SK-N-MC (cell line): ENCODE measurements at places on chromosomes 3 and 15.

GRCh38 chr3:109480014-109480413 lies 142.7 kb upstream of the DPPA4 start:
- DNase-seq = no peak

GRCh38 chr3:191641789-191642188 lies 180.8 kb downstream of the PYDC2 start:
- DNase-seq = no peak

DNA sequence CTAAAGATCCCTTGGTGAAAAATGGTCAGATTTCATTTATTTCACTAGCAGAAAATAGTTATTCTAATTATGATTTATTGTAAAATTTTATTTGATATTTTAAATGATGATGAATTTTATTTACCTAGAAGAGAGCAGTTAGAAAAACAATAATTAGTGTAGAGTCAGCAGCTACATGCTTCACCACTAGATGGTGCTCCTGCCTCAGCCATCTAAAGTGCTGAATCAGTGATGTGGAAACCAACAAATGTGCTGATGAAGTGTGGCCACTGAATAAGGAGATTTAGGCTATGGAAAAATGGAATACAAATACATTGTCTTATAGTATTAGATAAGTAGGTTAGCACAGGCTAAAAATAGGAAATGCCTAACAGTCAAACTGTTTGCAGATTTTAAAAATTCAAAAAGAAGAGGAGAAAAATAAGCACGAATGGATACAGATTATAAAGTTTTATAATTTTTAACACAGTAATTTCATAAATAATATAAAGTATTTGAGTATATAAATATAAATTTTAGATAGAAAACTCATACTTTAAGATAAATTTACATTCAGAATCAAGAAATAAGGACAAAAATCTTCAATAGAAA lies 109.8 kb downstream of the PPP2R3A start:
- DNase-seq = peak; percentile 85

DNA sequence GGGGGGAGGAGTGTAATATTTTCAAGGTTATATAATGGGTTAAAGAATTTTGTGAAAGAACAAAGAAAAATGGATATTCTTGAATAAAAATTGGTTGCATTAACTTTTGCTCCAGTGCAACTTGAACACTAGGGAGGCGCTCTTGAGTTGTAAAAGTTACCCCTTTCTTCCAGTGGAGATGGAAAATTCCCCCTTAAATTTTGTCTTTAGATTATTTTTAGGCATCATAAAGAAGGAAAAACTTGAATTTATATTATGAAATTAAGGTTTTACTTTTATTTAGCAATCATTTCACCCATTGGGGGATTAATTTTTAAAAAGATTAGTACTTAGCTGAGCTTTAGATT lies 550 bp upstream of the CHD2 start:
- no peak for DNase-seq

DNA sequence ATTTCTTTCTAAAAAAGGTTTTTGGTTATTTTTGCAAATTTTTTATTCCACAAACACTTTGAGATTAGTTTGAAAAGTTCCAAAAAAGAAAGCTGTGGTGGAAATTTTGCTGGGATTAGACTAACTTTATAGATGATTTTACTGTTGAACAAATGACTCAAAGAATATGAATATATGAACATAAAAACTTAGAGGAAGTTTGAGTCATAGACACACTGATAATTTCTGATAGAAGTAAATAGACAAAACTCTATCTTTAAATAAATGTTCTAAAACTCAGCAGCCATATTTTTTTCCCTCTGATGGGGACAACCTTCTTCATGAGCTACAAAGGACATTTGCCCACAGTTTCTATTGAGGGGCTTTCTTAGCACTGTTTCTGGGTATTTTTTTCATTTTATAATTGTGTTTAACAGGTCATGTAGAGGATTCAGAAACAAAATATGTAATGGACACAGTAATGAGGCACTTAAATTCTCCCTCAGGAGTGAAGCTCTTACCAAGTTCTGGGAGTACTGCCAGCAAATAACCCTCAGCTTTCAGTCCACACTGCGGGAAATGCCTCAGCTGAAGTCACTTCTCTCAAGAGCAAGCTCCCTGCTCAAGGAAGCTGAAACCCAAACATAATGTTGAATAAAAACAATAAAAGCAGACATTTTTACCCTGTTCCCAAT lies 157.6 kb downstream of the NFKBIZ start:
- peak; percentile 90 for DNase-seq

DNA sequence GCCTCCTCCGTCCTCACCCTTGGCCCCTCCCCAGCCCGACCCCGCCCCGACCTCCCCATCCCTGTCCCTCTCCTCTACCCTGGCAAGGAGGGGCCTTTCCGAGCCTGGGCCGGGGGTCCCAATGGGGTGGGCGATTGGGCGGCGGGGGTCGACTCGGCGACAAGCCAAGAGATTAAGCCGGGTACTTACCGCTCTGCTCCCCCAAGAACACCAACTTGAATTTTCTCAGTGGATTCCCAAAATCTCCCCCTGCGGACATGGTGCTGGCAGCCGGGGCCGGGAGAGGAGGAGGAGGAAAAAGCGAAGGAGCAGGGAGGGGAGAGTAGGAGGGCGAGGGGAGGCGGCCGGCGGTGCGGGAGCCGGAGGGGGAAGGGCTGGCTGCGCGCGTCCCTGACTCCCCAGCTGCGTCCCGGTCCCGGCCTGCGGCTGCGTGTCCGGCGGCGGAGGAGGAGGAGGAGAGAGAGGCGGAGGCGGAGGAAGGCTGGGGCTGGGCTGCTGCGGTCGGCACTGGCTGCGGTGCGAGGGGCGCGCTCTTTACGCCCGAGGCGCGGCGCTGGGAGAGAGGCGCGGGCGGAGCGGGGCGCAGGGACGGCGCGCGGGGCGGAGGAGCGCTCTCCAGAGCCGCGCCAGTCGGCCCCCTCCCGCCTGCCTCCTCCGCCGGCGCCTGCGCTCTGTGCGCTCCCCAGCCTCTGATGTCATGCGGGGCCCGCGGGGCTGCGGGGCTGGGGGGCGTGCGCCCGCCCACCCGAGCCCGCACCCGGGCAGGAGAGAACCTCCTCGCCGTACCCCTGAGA lies at the start of gene RAB6B:
Gene RAB6B (minus strand): TSS at position 675 of the 794 bp plus-strand sequence. CDS start 416 bp downstream, at position 259.
- DNase-seq = no peak

DNA sequence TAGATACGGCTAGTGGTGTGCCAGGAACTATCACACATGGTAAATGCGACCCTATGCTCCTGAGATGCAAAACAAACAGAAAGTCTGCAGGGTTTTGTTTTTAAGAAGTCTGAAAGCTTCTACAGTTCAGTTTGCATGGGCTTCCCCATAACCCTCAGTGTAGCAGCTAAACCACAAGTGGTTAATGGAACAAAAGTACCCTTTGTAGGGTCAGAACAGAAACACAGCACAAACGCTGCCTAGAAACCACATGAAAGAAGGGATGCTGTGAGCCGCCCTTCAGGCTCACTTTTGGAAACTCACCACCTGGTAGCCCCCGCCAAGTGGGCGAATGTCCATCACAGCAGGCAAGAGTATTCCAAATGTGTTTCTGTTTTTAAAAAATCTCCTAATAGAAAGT lies 46.2 kb downstream of the CTDSPL start:
- no peak for DNase-seq

DNA sequence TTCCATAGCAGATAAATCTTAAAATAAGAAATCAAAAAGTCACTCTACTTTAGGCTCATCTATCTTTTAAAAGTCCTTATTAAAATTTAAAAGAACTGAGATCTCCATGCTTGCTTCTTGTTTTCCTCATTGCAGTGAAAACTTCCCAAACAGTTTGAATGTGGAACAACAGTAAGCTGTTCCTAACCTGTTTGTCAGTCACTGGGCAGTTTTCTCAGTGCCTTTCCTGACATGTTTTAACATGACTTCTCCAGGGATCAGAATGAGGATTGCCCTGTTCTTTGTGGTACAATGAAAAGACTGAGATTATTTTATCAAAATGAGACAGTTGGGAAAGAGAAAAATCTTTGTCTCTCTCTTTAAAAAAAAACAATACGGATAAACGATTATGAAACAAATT lies 774 bp downstream of the GPR87 start:
- DNase-seq = no peak

- DNase-seq = no peak
Measured at GRCh38 chr3:114892131-114892879, 254.8 kb downstream of the ZBTB20 start.

- DNase-seq = peak; percentile 26
Measured at GRCh38 chr3:108441518-108441917, 68.9 kb downstream of the MYH15 start.

DNA sequence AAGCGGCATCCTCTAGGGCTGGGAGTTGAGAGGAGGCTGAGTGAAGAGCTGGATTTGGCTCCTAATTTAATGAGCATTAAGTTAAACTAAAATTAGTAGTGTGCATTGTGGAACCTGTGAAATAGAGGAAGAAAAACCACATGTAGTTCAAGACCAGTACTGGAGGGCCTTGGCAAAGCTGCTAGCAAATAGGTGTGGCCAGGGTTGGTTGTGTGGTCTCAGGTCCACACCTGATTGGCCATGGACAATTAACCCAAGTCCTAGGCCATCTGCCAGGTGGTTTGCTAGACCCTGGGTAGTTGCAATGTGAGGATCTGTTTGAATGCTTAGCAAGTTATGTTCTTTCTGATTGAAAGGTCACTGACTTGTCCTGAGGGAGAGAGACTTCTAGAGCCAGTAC lies 275.5 kb downstream of the PDCD6IP start:
- DNase-seq = no peak

GRCh38 chr3:57896031-57896430 lies 112.2 kb upstream of the FLNB start:
- DNase-seq = no peak

GRCh38 chr3:15325228-15325627 lies 7.2 kb downstream of the SH3BP5 start:
- DNase-seq = no peak

DNA sequence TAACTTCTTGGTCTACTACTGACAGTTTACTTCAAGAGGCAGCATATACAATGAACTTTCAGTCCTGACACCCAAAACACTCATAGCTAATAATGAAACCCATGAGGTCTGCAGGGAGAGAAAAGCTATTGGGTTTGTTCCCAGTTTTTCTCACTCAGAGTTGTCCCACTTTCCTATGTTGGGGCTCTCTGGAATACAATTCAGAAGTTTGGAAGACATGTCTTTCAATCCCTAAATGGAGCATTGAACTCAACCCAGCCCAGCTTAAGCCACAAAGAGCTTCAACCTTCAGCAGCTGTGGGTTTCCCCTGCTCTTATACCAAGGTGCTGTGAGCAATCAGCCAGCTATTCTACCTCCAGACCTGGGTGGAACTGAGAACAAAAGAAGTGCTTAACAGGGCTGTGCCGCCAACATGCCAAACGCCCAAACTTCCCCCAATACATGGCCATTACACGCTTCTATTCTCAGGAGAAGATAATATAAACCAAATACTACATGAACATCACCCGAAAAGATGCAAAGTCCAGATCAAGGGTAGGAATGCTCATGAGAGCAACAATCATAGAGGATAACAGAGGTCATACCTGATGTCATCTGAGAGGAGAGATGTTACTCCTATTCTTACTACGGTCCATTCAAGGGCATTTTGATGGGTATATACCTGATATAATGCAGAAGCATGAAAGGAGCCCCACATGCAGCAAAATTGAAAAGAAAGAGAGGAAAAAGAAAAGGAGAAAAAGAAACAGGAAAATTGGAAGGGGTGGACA lies 131.2 kb upstream of the TGFBR2 start:
- DNase-seq = no peak

GRCh38 chr3:132083583-132084279 lies 48.9 kb upstream of the CPNE4 start:
- no peak for DNase-seq

GRCh38 chr3:34279901-34280300 lies 481.5 kb downstream of the PDCD6IP start:
- DNase-seq = no peak

GRCh38 chr15:71313806-71314205 lies 198.5 kb downstream of the THSD4 start:
- DNase-seq = no peak

DNA sequence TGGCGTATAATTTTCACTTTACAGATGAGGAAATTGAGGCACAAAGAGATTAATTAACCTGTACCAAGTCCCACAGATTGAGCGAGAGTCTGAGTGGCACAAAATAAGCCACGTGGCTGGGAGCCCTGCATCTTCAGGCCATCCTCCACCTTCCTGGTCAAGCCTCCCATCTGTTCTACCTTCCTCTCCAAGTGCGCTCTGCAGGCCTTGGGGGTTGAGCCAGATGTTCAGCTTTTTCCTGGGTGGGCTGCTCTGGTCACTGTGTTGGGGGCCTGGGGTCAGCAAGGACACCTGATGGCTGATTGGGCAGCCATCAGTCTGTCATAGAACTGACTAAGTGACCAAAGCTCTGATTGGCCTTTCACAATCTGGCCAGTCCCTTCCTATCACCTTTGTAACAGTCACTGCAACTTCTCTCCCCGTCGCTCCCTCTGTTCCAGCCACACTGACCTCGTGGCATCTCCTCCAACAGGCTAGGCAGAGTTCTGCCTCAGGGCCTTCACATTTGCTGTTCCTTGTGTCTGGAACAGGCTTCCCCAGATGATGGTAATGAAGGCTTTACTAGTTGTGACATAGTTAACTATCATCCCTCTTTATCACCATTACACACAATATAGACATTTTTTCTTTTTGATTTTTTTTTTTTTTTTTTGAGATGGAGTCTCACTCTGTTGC lies 46.8 kb downstream of the SCN5A start:
- no peak for DNase-seq

- no peak for DNase-seq
Measured at GRCh38 chr3:123094516-123095313, 27.9 kb downstream of the PDIA5 start.

DNA sequence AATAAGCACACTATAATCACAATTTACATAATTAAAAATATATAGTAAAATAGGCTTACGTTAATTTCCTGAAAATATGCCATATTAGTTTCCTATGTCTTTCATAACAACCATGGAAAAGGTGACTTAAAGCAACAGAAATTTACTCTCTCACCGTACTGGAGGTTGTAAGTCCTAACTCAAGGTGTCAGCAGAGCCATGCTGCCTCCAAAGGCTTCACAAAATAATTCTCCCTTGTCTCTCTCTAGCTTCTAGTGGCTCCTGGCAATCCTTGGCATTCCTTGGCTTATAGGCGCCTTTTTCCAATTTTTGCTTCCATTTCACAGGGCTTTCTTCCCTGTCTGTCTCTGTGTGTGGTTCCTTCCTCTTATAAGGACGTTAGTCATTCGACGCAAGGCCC lies 7.6 kb downstream of the SI start:
- no peak for DNase-seq

- no peak for DNase-seq
Measured at GRCh38 chr3:14415501-14415900, 13.1 kb downstream of the SLC6A6 start.
